ENCODE measurements at places on chromosomes 11 and 22.

DNA sequence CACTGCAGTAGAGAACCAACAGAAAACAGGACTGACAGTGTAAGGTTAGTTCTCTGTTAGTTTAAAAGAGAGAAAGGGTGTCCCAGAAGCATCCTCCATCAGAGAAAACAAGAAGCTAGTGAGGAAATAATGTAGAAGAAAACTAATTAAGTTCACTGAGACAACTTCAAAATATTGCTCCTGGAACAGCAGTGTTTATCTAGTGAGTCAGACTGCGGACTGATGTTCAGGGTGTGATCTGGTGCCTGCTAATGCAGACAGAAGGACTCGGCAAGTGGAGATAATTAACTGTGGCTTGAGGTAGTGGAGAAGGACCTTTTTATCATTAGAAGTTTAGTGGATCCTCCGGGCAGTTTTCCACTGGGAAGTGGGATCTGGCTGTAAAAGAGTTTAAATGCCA, 55.4 kb downstream of the CDON start:
- no peak for DNase-seq

DNA sequence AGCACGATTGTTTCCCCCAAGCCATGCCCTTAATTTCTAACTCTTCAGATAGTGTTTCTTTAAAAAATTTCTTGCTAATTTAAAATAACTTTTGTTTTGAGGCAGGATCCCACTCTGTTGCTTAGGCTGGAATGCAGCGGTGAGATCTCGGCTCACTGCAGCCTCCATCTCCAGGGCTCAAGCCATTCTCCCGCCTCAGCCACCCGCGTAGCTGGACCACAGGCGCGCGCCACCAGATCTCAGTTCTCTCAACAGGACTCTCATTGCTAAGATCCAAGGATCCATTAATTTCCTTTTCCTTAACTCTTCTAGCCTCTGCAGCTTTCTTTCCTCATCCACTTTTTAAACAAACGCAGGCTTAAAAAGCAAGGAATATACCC, 327 bp upstream of the MED17 start:
- DNase-seq, result no peak

GRCh38 chr11:104402812-104403521, 239.0 kb upstream of the PDGFD start:
- DNase-seq, result no peak

GRCh38 chr11:66607126-66607834, 9.2 kb upstream of the RBM14 start:
- DNase-seq, result no peak

- no peak for DNase-seq
Observed at GRCh38 chr11:70432580-70432979, 34.3 kb downstream of the CTTN start.

DNA sequence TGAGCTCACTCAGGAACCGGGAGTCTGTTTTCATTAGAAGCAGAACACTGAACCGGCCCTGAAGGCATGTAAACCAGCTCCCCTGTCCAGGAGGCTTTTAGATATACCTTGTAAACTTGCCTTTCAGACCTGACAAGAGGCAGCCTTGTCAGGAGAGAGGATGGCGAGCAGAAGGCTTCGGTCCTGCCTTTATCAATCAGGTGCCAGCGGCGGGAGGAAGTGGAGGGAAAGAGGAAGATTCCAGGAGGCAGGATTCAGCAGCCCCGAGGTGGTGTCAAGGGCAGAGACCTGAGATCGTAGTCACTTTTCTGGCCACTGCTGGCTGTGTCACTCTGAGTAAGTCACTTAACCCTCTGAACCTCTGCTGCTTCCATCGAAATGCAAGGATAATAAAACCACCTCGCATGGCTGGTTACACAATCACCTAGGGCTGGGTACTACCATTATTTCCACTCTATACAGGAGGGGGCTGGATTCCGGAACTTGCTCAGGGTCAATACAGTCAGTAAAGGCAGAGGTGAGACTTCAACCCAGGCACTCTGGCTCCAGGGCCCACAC, 181.0 kb downstream of the CHST1 start:
- DNase-seq, result no peak

DNA sequence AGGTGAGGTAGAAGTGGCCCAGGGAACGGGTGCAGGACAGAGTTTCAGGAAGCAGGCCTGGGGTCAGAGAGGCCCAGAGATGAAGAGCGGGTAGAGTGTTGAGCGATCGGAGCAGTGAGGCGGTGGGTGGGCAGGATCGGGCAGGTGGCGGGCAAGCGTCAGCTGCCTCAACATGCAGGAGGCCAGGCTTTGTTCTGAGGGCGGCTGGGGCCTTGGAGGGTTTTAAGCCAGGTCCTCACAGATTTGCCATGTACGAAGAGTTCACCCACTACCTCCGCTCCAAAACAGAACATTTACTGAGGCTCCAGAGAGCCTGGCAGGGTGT, 29.4 kb downstream of the FLRT1 start:
- DNase-seq, result no peak

DNA sequence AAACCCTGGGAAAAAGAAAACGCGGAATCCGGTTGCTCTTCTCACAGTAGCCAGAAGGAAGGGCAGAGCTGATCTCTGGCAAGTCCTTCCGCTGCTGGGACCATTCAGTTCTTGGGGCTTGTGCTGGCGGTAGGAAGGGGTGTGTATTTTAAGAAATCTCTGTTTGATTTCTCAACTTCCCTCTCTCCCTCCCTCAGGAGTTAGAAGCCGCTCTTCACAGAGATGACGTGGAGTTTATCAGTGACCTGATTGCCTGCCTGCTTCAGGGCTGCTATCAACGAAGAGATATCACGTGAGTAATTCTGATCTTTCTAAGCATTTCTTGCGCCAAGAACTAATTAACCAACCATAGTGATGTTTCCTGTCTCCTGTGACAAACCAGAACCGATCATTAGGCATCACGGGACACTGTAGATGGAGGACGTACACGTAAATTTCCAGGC, 85.9 kb upstream of the SLC25A18 start:
- DNase-seq, result no peak

DNA sequence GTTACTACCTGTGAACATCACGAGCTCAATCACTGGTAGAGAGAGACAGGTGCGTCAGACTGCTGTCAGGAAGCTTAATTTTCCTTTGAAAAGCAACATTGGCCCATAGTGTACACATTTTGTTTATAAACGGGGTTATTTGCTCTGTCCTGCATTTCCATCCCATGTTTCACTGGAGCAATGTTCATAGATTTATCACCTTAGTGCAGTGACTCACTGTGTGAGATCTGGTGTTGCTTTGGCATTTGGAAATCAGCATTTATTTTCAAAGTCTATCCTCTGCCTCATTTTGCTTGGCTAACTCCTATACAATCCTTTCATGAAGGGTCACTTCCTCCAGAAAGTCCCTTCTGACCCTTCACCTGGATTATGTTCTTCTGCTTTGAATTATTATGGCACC, 529.1 kb downstream of the NELL1 start:
- DNase-seq, result no peak

- peak; percentile 31 for DNase-seq
Observed at GRCh38 chr22:21020802-21021429, 6.0 kb downstream of the P2RX6 start.

- DNase-seq, result no peak
Observed at GRCh38 chr11:119902656-119903231, 173.7 kb upstream of the NECTIN1 start.

GRCh38 chr22:50184004-50184901, 1.5 kb upstream of the TRABD start:
- no peak for DNase-seq

DNA sequence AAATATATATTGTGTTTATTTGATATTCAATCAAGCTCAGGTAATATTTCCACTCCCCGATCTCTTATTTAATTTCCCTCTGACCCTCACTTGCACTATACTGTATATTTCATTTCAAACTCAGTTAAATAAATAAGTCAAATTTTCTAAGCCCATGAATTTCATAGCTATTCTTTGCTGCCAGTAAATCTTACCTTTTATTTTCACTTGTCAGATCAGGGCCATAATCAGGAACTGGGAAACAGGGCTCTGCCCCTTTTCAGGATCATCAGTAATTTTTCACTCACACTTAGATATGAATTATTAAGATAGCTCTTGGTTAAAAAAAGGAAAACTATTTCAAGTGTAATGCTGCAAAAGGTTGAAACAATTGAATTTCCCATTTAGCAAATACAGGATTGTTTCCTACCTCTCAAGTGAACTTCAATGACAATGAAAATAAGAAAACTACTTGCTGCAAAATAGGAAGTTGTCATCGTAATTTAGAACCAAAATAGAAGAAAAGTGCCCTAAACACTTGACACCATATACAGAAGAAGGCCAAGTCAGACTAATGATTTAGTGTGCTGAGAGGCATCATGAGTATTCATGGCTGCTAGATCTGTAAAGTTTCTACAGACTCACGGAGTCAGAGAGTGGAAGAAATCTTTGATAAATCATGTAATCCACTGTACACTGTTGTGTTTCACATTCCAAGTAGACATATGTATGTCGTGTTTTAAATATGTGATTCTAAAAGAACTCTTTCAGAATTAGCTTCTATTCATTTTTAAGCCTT, 316.8 kb upstream of the CNTN5 start:
- no peak for DNase-seq

DNA sequence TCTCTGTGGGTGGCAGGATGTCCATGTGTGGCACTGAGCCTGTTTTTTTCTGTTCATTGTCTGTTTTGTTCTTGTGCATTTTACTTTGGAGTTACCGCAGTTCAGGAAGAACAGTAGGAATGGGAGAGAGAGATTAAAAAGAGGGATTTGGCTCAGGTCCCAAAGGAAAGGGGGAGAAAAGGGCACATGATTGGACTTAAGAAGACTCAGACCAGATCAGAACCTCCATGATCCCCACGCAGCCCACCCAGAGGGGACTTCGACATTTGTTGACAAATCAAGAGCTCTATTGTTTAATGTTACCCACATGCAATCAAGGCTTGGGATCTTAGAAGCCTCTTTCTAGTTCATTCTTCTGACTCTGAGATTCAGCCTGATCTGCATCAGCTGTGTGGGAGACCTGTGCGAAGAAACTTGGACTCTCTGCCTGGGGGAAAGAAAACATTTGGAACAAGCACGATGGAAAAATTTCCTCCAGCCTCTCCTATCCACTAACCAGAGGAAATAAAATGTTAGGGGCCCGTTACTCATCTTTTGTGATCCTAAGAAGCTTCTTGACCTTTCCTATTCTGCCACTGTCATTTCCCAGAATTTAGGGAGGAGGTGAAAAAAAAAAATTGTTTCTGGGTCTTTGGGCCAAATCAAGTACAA, 119.2 kb downstream of the SPON1 start:
- no peak for DNase-seq

- DNase-seq, result no peak
Observed at GRCh38 chr11:133555034-133555433, 22.7 kb upstream of the OPCML start.

GRCh38 chr11:29317694-29318093, 699.1 kb downstream of the KCNA4 start:
- DNase-seq, result no peak

DNA sequence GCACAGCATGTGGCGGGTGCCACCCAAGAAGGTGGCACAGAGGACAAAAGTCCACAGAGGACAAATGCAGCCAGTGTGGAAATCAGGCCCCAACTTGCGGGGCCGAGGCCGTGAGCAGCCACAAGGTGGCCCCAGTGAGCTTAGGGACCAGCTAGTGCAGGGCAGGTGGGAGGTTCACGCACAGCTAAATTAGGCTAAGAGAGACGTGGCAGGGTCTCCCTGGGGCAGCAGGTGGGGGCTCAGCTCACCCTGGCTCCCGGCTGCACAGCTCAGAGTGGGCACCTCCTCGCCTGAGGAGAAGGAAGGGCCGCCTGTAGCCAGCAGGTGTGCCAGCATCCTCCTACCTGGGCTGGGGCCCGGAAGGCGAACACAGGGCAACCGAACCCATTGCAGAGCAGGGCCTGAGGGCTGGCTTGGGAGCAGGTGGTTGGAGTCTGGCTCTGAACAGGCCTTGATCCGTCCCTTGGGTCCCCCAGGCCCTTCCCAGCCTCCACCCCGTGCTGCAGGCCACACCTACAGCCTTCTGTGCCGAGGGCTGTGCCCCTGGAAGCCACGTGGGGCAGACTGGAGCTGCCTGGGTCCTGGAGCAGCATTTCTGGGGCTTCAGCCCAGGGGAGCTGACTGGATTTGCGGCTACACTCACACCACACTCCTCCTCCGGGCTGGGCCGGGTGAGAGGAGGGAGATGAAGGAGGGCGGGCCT, 26.1 kb upstream of the CELSR1 start:
- DNase-seq, result peak; percentile 73

DNA sequence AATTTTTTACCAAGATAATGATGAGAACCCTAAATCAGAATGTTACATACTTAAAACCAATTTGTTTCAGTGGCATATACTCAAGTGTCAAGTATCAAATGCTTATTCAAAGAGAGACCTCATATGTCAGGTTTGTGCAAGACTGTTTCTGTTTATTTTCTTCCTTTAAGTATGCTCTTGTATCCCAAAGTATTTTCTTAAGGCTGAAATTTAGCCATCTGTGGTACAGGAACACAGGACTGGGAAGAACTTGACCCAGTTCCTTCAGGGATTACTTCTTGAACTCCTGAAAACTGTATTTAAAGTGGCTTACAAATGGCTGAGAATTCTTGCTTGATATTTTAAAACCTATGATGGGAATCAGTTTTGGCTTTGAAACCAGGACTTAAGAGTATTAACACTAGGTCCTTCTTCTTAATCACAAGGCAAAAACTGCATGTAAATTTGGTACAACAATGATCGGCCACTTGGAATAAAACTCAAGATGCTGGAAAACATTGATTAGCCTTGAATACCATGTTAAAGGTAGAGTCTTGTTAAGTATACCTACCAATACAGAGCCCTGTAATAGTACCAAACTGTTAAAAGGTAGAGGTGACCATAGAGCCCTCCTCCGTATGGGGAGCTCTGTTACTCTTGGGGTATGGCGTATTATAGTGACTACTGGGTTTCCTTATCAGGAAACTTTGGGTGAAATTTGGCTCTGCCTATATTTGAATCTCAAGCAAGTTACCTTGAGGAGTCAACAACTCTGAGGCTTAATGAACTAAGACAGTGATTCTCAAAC, 95.9 kb downstream of the BLID start:
- no peak for DNase-seq

GRCh38 chr11:32893093-32893342, 407 bp downstream of the QSER1 start:
- no peak for DNase-seq

DNA sequence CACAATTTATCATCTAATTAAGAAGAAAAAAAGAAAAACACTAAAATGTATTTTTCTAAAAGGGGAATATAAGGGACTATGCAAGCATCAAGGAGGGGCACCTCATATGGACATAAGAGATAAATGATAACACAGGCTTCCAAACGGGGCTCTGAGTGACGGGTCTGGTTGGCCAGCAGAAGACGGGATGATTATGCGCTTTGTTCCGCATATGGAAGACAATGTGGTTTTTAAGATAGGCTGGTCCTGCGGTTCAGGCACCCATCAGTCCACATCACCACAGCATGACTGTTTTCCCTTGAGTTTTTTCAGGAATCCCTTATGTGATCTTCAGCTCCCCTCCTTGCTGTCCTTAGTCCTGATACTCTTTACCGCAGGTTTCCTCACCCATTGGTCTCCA, 404.6 kb downstream of the OPCML start:
- DNase-seq, result no peak

GRCh38 chr11:129375751-129376657, at the start of gene BARX2:
BARX2 (plus strand) TSS chr11:129375848; CDS start chr11:129376036, 188 bp downstream.
- no peak for DNase-seq
